ENCODE measurements at places on chromosomes 5 and 9. TPM values are rescaled to one million over a fixed set of nuclear protein-coding genes. Genes with fewer than 3 reads are reported as not detected.

ADRA1B gene
- 0.23 TPM for polyA plus RNA-seq

DNA sequence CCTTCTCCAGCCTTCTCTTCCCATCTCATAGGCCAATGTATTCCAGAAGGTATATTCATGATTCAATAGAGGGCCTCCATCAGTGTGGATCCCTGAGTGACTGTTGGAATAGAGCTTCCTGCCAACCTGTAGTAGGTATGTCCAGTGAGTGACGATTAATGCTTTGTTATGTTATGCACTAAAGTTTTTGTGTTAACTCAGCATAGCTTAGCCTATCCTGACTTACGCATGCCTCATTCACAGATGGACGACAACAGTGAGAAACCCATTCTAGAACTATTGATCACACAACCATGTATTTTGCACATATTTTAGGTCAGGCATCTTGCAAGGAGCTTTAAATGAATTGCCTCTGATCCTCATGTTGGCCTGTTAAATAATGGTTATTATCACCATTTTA lies 225.5 kb upstream of the TRIM32 start:
- no peaks in the 10 kb centered on the region for H3K36me3 ChIP-seq
- peaks cover 6% of the 10 kb centered on the region for H3K27me3 ChIP-seq
- DNase-seq, result no peak
- no peaks in the 10 kb centered on the region for H3K4me1 ChIP-seq
- H3K4me3 ChIP-seq, result no peak overlapping the region

NME5 gene
- 0.05 TPM for polyA plus RNA-seq

GRCh38 chr5:181156758-181157157 lies 9.4 kb downstream of the OR2V2 start:
- H3K4me1 ChIP-seq, result peaks cover 12% of the 10 kb centered on the region
- H3K36me3 ChIP-seq, result no peaks in the 10 kb centered on the region
- no peaks in the 10 kb centered on the region for H3K27me3 ChIP-seq
- H3K27ac ChIP-seq, result no peak overlapping the region
- no peak for DNase-seq

GRCh38 chr5:66615136-66615535 lies 18.9 kb downstream of the MAST4 start:
- H3K27ac ChIP-seq, result no peak overlapping the region
- no peaks in the 10 kb centered on the region for H3K27me3 ChIP-seq
- H3K36me3 ChIP-seq, result no peaks in the 10 kb centered on the region

DNA sequence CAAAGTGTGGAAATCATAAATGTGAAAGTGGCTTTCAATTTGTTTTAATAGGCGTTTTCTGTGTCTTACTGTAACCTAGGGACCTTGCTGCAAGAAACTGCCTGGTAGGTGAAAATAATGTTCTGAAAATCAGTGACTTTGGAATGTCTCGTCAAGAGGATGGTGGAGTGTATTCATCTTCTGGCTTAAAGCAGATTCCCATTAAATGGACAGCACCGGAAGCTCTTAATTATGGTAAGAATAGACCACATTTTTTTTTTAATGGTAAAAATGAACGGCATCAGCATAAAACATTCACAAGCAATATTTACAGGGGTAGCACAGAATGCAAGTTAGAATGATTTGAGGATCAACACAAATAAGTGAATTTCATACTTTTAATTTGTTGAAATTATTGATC lies 229.1 kb downstream of the PJA2 start:
- H3K27me3 ChIP-seq, result no peaks in the 10 kb centered on the region
- no peaks in the 10 kb centered on the region for H3K36me3 ChIP-seq
- no peaks in the 10 kb centered on the region for H3K4me1 ChIP-seq
- H3K27ac ChIP-seq, result no peak overlapping the region
- DNase-seq, result no peak

GRCh38 chr9:98961513-98962180 lies 17.9 kb downstream of the COL15A1 start:
- peaks cover 8% of the 10 kb centered on the region for H3K27me3 ChIP-seq
- H3K4me1 ChIP-seq, result no peaks in the 10 kb centered on the region
- no peaks in the 10 kb centered on the region for H3K36me3 ChIP-seq

- no peaks in the 10 kb centered on the region for H3K27me3 ChIP-seq
- H3K4me1 ChIP-seq, result no peaks in the 10 kb centered on the region
- H3K27ac ChIP-seq, result no peak overlapping the region
- H3K4me3 ChIP-seq, result no peak overlapping the region
Observed at GRCh38 chr5:57929271-57929670, 446.7 kb upstream of the ACTBL2 start.

DMXL1 gene
- 6.4 TPM for polyA plus RNA-seq

- H3K4me1 ChIP-seq, result no peaks in the 10 kb centered on the region
- H3K27me3 ChIP-seq, result no peaks in the 10 kb centered on the region
- H3K4me3 ChIP-seq, result no peak overlapping the region
- no peak overlapping the region for H3K27ac ChIP-seq
Observed at GRCh38 chr5:178839319-178839704, 20.4 kb upstream of the ZNF354B start.

DNA sequence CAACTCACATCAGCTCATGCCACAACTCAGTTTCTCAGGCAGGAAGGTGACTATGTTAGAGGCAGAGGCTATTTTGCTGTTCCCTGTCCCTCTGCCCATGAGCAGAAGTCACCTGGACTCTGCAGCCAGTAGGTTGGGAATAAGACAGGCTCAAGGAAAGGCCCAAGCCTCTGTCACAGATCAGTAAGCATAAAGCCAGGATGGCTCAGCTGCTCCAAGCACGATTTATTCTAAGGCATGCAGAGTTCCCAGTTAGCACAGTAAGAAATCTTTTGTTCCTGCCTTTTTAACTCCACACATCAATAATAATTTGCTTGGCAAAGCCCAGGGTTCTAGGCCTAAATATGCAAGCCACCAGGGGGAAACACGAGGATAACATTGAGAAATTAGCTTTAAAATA lies 249.0 kb upstream of the ADRA1B start:
- no peaks in the 10 kb centered on the region for H3K36me3 ChIP-seq
- no peak overlapping the region for H3K27ac ChIP-seq
- no peak overlapping the region for H3K4me3 ChIP-seq
- DNase-seq, result no peak
- no peaks in the 10 kb centered on the region for H3K4me1 ChIP-seq
- H3K27me3 ChIP-seq, result no peaks in the 10 kb centered on the region

- peak overlapping the region; percentile 76 for H3K27ac ChIP-seq
- H3K4me1 ChIP-seq, result peaks cover 26% of the 10 kb centered on the region
- DNase-seq, result no peak
- peak overlapping the region; percentile 86 for H3K4me3 ChIP-seq
- H3K36me3 ChIP-seq, result peaks cover 5% of the 10 kb centered on the region
Observed at GRCh38 chr9:136886610-136887597, 588 bp downstream of the TRAF2 start.

GRCh38 chr9:20226345-20226744 lies 396.0 kb downstream of the MLLT3 start:
- H3K27ac ChIP-seq, result no peak overlapping the region
- no peaks in the 10 kb centered on the region for H3K27me3 ChIP-seq
- no peak overlapping the region for H3K4me3 ChIP-seq
- H3K36me3 ChIP-seq, result no peaks in the 10 kb centered on the region

DNA sequence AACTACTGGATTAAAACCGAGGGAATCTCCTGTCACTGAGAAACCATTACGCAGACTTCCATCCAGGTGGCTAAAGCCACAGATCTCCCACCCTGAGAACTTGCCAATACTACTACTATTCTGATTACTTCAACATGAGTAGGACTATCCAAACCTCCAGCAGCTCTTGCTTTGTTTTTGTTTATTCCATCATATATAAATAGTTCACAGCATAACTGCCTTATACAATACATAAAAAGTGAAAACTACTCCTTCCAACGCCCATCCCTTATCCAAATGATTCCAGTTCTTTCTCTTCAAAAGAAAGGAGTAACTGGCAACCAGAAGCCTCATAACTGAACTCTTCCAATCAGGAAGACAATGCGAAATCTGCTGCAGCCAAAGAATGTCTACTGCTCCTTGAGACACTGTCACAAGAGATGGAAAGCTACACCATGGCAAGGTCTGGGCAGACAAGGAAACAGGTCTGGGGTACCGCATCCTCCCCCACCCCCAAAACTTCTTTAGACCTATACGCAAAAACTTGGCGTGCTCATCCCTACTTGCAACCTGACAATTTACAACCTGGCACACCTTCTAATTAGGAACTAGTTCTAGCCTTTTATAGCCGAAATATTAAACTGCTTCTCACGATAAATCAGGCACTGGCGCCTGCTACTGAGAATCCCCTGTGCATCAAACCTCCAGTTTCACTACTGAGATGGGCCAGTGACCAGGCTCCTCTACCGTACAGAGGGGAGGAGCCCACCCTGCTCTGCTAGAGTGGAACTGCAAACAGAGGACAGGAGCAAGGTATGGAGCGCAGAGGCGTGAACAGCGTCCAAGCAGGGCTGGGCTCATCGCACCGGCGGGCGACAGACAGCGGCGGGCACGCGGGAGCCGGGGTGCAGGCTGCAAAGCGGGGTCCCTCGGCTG lies 986 bp downstream of the PLPP1 start:
- peak overlapping the region; percentile 84 for H3K4me3 ChIP-seq
- H3K27me3 ChIP-seq, result no peaks in the 10 kb centered on the region

DNA sequence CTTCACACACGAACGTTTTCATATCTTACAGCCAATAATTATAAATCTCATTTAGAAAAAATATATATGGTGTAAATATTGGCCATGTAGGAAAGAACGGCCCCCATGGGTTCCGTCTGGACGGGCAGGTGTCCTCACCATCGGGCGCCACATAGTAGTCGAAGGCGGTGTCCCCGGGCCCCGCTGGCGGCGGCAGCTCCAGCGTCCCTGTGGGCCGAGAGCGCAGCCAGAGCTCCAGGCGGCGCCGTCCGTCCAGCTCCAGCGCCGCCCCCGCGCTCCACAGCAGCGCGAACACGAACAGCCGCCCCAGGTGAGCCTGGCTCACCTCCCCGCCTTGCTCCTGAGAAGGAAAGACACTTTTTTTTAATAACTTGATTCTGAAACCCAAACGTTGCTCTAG lies 134.6 kb downstream of the DNAH5 start:
- H3K4me1 ChIP-seq, result no peaks in the 10 kb centered on the region
- no peak for DNase-seq
- H3K36me3 ChIP-seq, result no peaks in the 10 kb centered on the region
- no peaks in the 10 kb centered on the region for H3K27me3 ChIP-seq
- H3K4me3 ChIP-seq, result no peak overlapping the region

TBCA gene
- polyA plus RNA-seq, result 225 TPM

- H3K27ac ChIP-seq, result no peak overlapping the region
- H3K4me1 ChIP-seq, result no peaks in the 10 kb centered on the region
- H3K4me3 ChIP-seq, result no peak overlapping the region
- no peaks in the 10 kb centered on the region for H3K27me3 ChIP-seq
- no peak for DNase-seq
Observed at GRCh38 chr9:137286975-137287383, 9.5 kb downstream of the TOR4A start.
